ENCODE measurements at places on chromosomes 1 and 21.

DNA sequence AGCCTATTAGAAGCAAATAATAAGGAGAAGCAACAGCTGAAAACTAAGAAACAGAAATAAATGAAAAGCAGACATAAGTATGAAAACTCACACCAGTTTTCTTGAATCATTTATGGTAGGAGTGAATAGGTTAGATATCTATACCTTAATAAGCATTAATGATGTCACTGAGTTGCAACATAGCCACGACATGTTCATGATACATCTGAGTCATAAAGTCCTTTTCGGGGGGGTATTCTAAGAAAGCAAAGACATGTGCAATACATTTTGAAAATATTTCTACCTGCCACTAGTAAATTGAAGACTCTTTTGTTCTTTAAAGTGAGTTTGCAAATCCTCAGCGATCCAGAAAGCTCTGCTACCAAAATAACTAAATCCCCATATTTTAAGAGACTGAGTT lies 7.2 kb downstream of the CD34 start:
- no peak for DNase-seq

- no peak for DNase-seq
Observed at GRCh38 chr1:1264868-1265272, 8.8 kb downstream of the UBE2J2 start.

- no peak for DNase-seq
Observed at GRCh38 chr1:174258148-174258550, 98.8 kb downstream of the RABGAP1L start.

DNA sequence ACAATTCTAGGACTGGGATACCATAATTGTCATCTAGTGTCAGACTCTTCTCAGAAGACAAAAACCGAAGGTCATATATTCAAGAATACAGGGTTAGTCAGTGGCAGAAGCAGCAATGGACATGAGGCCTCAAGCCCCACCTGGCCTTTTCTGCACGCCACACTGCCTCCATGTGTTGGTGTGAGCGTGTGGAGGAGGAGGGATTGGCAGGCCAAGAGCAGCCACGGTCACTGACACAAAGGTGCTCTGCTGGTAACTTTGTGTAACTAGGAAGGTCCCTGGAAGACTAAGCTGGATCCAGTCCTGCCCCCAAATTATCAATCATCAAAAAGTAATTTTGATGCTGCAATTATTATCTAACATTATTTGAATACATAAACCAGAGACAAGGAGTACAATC lies 34.9 kb downstream of the HSF2BP start:
- DNase-seq = no peak

GRCh38 chr1:26574719-26575251 lies 45.2 kb downstream of the RPS6KA1 start:
- no peak for DNase-seq

DNA sequence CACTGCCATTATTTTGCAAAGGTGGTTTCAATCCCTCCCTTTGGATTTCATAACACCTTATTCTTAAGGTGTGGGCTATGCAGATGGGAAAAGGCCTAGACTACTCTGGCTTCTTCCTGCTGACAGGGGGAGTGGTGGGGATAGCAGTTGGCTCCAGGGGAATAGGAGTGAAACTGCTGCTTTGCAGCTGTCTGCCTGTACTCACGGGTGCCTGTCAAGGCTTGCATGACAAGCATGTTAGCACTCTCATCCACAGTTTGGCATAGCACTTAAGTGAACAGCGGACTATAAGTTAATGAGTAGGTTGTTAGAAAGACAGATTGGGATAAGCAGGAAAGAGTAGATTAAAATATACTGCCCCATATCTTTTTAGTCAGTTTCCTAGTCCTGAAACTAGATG lies 287.5 kb upstream of the DAB1 start:
- DNase-seq = no peak

DNA sequence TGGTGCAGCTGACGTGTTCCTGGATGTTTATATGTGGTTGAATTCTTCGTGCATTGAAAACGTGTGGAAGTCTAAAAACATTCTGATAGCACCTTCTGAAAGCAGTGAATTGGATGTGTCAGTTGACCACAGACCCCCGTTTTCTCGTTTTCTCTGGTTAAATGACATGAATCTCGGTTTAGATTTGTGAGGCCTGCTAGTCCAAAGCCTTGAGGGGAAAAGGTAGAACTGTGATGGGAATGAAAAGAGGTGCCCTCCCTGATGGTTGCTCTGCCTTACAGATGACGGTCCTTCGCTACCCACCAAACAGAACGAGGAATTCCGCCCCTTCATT lies 8.9 kb downstream of the RER1 start:
- no peak for DNase-seq

GRCh38 chr1:23187637-23188036 lies 19.0 kb upstream of the LUZP1 start:
- no peak for DNase-seq

GRCh38 chr1:12678820-12679219 lies 34.9 kb downstream of the AADACL4 start:
- no peak for DNase-seq

DNA sequence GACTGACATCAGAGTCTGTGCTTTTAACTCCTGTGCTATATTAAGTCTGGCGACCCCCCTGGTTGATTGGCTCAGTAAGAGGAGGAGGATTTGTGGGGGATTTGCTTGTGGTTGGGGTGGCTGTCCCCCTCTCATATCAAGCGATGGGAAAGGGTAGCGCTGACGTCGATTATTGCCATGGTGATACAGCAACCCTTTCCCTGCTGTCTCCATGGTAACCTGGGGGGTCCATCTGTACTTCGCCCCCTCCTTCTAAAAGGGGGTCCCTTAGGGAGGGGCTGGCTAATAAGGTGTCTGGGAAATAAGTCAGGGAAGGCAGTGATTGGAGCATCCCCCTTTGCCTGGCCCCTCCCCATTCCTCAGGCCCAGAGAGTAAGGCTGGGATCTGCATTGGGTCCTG lies 4.7 kb downstream of the FAM229A start:
- no peak for DNase-seq

- no peak for DNase-seq
Observed at GRCh38 chr1:5683446-5683845, 308.8 kb downstream of the NPHP4 start.

DNA sequence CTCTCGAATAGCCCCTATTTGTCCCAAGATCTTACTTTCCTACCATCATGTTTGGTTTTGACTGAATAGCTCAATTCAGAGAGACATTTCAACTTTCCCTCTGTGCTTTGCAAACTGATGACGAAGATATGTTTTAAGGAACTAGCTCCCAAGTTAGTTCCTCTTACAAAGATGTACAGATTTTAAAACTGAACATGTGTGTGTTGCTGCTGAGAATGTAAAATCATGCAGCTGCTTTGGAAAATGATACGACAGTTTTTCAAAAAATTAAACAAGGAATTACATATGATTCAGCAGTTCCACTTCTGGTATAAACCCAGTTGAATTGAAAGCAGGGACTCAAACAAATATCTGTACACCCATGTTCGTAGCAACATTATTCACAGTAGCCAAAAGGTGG lies 33.6 kb downstream of the KIF26B start:
- DNase-seq = no peak

DNA sequence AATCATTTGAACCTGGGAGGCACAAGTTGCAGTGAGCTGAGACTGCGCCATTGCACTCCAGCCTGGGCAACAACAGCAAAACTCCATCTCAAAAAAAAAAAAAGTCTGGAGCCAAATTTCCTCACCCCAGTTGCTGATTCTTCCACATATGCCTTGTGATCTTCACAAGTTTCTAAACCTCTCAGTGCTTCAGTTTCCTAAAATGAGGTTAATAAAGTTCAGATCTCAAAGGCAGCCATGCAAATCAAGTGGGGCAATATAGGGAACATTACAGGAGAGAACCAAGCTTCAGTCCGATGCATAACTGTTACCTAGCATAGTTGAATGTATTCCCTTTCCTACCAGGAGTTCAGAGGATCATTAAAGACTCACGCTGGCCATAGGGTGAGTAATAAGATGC lies 4.8 kb downstream of the ITLN1 start:
- no peak for DNase-seq

- DNase-seq = no peak
Observed at GRCh38 chr1:165773324-165773965, 4.8 kb upstream of the TMCO1 start.

- DNase-seq = no peak
Observed at GRCh38 chr1:7586031-7586941, 184.8 kb upstream of the VAMP3 start.

- DNase-seq = no peak
Observed at GRCh38 chr1:187313115-187313514, 484.4 kb downstream of the PLA2G4A start.

GRCh38 chr1:153912349-153912748 lies 10.4 kb downstream of the GATAD2B start:
- no peak for DNase-seq

DNA sequence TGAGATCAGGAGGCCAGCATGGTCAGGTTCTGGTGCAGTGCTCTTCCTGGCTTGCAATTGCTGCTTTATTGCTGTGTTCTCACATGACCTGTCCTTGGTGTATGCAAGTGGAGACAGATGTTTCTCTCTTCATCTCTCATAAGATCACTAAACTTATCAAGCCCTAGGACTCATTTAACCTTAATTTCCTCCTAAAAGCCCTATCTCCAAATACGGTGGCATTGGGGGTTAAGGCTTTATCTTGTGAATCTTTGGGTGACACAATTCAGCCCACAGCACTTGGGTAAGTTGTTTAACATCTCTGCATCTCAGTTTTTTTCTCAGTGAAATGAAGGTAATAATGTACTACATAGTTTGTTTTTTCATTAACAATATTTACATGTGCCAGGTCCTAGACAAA lies 152.4 kb downstream of the RWDD3 start:
- DNase-seq = no peak

DNA sequence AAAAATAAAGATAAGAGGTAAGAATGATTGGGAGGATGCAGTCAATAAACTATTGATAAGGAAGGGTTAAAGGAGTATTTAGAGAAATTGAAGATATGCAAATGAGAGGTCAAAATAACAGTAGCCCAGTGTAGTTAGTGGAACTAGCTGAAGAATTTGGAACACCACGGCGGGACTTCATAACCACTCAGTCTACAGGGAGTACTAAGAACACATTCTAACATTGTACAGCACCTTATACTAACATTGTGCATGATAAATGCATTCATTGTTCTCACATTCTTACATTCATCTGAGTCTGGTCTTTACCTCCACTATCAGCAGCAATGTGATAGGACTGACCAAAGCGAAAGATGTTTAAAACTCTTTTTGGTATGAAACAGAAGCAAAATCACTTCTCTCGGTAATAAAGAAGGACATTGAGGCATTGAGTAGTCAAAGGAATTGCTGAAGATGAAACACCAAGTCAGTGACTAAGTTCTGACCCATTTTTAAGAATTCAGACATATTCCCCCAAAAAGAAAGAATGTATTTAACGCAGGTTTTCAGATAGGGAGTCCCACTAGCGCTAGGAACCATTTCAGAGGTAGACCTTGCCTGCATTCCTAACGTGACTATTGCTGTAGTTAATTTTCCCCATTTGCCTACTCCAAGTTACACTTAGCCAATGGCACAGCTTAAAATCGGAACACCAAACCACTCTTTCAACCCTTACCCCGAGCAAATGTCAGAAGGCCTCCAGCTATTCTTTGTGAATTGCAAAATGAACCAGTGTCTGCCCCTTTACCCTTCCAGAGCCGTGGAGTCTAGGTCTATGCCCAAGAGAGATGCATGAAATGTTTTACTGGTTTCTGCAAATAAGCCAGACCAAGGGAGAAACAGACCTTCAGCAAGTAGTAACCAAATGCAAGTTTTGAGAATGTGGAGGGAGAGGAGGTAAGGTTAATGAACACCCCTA lies 108.8 kb upstream of the IRF2BP2 start:
- DNase-seq = no peak

GRCh38 chr1:45299981-45300668 lies 26.6 kb upstream of the HPDL start:
- no peak for DNase-seq

- no peak for DNase-seq
Observed at GRCh38 chr1:50787266-50787665, 172.8 kb downstream of the FAF1 start.

DNA sequence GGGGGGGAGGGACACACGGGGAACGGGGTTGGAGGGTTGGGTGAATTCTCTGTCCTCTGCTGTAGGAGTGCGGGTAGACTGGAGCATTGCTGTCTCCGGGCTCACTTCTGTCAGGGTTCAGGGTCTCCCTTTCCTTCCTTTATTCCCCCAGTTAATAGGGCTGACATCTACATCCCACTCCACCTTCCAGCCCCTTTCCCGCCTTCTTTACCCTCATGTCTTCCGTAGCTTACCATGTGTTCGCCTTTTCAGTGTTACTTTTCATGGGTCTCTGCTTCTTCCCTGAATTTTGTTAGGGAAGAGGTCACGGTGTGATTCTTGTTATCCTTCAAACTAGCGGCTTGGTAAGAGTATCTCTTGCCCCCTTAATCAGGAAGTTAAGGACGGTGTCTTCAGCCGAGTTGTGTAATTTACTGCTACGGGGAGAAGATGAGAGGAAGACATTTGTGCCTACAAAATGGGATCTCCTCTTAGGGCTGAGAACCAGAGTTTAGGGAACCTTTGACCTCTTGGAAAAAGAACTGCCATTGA lies 917 bp downstream of the RAP1A start:
- DNase-seq = no peak

GRCh38 chr1:205318231-205318991 lies 3.1 kb downstream of the NUAK2 start:
- no peak for DNase-seq

- DNase-seq = no peak
Observed at GRCh38 chr1:172298141-172298540, 122.3 kb upstream of the C1orf105 start.

- no peak for DNase-seq
Observed at GRCh38 chr1:205316161-205316566, 5.4 kb downstream of the NUAK2 start.

DNA sequence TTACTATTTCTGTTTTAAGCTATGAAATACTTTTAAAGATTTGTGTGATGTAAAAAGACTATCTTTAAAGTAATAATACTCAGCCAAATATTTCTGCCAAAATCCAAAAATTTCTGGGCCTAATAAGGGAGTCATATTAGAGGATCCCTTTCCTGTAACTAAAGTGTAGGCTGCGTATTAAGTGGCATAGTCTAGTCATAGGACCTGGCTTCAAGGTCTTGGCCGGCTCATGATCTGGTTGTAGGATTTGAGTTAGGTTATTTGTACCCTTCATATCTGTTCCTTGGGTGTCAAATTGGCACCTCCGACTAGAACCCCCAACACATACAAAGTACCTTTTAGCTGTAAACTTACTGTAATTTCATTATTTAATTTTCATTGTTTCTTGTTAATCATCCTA lies 107.8 kb downstream of the DYRK1A start:
- DNase-seq = no peak

- DNase-seq = no peak
Observed at GRCh38 chr1:62040450-62040849, 154.2 kb upstream of the L1TD1 start.

GRCh38 chr1:170310951-170311350 lies 165.2 kb downstream of the NTMT2 start:
- DNase-seq = no peak

GRCh38 chr1:62810420-62811274 lies 26.7 kb downstream of the ATG4C start:
- no peak for DNase-seq

GRCh38 chr1:175784831-175785230 lies 41.4 kb upstream of the TNR start:
- no peak for DNase-seq

All from left renal pelvis (tissue), 4 donors.